Cerebellar nuclear complex (tissue), 1 donor: ENCODE measurements at places on chromosomes 6 and 20.
A peak's percentile ranks its signal among the peaks of the same experiment; 100 is the strongest.

DNA sequence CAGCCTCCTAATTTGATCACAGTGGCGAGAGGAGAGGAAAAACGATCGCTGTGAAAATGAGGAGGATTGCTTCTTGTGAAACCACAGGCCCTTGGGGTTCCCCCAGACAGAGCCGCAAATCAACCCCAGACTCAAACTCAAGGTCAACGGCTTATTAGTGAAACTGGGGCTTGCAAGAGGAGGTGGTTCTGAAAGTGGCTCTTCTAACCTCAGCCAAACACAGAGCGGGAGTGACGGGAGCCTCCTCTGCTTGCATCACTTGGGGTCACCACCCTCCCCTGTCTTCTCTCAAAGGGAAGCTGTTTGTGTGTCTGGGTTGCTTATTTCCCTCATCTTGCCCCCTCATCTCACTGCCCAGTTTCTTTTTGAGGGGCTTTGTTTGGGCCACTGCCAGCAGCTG lies 28.7 kb downstream of the SAYSD1 start:
- DNase-seq = no peak

GRCh38 chr6:138609801-138610430 lies 110.6 kb upstream of the NHSL1 start:
- DNase-seq = no peak

DNA sequence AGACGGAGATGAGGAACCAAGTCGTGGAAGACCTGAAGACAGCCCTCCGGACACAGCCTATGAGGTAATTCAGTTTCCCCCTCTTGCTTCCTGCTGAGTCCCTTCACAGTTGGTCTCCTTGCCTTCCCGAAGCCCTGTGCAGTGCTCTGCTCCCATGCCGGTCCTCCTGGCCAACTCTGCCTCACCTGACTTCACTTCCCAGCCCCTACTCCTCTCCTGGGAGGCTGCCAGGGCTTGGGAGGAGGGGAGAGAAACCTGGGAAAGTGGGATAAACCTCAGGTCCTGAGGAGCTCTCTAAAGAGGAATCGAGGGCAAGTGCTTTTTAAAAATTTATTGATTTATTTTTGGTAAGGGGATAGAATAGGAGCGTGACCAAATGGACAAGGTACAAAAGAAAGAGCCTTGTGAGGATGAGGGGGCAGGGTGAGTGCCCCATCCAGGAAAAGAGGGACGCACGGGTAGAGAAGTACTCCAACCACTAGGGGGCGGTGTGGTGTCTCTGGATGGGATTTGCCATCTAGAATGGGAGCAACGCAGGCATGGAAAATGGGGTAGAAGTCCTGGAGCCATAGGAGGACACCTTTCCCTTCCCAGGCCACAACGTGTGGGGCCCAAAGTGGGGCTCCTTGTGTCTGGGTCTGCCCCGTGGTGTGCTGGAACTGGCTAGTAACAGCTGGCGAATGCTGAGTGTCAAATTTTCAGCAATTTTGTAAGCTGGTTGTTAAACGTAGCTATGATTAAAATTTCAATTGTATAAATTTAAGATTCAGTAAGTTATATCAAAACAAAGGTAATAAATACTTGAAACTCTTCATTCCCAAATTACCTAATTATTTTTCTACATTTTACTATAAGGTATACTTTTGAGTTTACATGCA lies 69.0 kb downstream of the MOCS1 start:
- DNase-seq = no peak

- DNase-seq = no peak
These were observed 57.5 kb downstream of the FOXC1 start for GRCh38 chr6:1667012-1667804.

DNA sequence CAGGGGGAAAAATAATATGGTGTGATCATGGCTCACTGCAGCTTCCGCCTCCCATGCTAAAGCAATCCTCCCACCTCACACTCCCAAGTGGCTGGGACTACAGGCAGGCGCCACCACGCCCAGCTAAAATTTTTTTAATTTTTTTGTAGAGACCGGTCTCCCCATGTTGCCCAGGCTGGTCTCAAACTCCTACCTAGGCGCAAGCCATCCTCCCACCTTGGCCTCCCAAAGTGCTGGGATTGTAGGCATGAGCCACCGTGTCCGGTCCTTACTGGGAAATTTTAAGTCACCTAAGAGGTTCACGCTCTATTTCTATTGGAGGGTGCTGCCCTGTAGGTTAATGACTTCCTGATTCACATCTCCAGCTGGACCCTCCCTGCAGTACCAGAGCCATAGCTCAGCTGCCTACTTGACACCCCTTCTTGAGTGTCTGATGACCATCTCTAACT lies 626 bp upstream of the CDK5RAP1 start:
- DNase-seq = no peak

GRCh38 chr6:123636782-123637181 lies at the start of gene TRDN:
Gene TRDN (minus strand): TSS chr6:123636950. CDS start chr6:123636775, 175 bp downstream.
- DNase-seq = no peak

DNA sequence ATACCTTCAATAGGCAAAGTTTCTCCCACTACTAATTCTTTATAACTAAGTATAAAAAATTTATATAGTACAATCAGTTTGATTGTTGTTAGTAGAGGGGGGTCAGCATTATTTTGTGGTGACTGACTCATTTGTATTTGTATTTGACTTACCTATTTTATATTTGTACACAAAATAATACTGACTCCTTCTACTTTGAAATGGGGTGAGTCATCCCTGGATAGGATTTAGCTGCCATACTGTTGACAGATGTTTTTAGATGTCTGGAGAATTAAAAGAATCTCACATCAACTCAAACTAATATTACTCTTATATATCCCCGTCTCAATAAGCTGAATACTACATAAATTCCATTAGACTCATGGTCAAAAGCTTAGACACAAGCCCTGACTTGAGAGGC lies 114.9 kb downstream of the FRK start:
- DNase-seq = no peak

DNA sequence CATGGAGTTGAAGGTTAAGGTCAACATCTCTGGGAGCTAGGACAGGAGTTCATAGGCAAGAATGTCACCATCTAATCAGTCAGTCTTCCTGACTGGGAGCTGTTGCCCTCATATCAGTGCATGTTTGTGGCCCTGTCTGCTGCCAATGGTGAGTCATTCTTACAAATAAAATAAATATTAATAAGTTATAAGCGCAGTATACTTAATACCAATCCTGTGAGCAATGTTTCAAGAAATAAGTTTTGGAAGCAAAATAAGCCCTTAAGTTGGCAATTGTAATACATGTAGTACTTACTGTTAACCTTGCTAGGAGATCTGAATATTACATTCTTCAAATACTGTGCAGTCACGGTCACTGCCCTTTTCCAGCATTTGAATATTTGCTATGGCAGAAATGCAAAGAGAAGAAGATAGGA lies 20.2 kb upstream of the MDGA1 start:
- DNase-seq = no peak

GRCh38 chr6:159490298-159490937 lies 202.6 kb downstream of the SOD2 start:
- DNase-seq = no peak

- DNase-seq = no peak
These were observed 10.5 kb downstream of the NT5E start for GRCh38 chr6:85460154-85460920.

- DNase-seq = no peak
These were observed 105.1 kb upstream of the CNKSR3 start for GRCh38 chr6:154615483-154616025.

GRCh38 chr6:110949679-110950285 lies 8.7 kb upstream of the GTF3C6 start:
- DNase-seq = no peak

GRCh38 chr6:120378582-120379220 lies 955.6 kb downstream of the TBC1D32 start:
- no peak for DNase-seq

DNA sequence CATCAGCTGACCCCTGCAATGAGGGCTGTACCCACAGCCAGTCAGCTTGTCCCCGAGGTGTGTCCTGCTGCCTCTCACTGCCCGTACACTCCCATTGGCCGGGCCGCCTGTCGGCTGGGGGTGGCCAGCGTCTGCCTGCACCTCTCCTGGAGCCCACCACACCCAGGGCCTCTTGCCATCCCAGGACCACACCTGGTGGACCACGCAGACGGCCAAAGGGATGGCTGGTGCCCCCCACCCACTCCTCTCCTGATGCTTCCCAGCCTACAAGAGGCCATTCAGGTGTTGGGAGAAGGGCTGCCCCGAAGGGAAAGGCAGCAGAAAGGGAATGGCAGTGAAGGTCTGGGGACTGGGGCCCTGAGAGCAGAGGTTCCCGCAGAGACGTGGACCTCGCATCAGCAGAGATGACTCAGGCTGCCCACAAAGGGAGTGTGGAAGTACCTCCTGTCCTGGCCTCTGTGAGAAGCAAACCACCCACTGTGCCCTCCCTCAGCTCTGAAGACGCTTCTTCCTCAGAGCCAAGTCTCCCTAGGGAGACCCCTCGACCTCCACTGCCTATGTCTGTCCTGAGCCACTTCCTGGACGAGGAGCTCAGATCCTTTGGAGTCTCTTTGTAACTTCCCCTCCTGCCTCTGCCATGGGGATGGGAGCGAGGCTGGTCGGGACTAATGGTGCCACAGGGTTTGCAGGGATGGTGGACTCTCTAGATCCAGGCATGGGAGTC lies 60.9 kb downstream of the PYGB start:
- DNase-seq = no peak

DNA sequence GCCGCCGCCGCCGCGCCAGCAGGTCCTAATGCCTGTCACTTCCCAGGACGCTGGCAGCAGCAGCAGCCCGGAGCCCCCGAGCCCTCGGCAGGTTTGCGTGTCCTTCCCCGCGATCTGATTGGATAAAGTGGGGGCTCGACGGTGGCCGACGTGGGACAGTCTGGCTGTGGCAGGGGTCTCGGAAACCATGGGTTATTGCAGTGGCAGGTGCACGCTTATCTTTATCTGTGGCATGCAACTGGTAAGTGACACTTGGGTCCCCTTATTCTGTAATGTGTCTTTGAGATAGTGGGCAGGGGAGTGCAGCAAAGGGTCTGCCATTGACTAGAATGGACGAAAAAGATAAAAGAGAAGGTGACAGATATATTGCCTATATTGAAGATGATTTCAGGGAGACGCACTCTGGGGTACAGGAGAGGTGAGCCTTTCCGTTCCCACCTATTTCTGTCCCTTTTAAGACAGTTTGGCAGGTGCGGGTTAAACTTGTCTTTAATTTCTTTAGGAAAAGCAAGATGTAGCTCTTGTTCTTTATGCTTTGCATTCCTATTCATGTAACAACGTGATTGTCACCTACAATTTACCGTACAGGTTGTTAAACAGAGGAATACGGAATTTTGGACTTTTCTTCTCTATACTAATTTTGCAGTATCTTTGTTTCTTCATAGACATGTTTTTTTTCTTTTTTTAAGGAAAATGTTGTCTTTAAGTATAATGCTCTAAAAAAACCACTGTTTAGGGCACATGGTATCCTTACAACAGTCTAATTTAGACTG lies 535 bp downstream of the NKAIN2 start:
- peak; percentile 29 for DNase-seq

- DNase-seq = no peak
These were observed 102.7 kb downstream of the SLC22A3 start for GRCh38 chr6:160450849-160451248.

- DNase-seq = no peak
These were observed 20.7 kb upstream of the RREB1 start for GRCh38 chr6:7087066-7087465.

- DNase-seq = no peak
These were observed 16.5 kb downstream of the RIPOR2 start for GRCh38 chr6:24919056-24919892.

DNA sequence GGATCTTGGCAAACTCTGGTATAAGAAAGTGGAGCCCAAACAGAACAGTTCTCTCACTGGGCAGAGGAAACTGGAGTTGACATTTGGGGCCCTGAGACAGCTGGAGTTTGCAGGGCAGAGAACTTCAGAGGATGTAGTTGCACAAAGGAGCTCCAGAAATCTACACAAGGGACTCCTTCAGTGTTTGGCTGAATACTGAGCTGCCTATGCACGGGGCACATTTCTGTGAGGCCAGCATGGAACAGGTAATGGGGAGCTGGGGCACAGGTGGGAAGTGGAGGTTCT lies 169.3 kb downstream of the ANKRD60 start:
- DNase-seq = no peak

- no peak for DNase-seq
These were observed 1195.4 kb upstream of the EYS start for GRCh38 chr6:66902457-66902856.

- DNase-seq = no peak
These were observed 364.7 kb upstream of the DEFB115 start for GRCh38 chr20:30892541-30893345.

- DNase-seq = no peak
These were observed 172.2 kb downstream of the TFAP2B start for GRCh38 chr6:50990750-50991446.

DNA sequence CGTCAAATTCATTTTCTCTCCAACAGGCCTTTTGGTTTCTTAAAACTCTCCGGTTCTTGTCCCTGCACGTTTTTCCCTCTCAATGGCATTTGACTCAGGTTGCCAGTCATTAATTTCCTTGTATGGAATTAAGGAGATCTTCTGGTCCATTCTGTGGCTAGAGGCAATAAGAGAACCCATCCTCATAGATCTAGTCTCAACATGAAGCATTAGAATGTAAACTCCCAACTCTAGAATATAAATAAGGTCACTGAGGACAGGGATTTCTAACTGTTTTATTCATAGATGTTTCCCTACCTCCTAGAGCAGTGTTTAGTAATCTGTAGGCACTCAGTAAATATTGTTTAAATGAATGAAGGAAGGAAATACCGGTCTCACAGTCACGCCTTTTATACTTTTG lies 185.2 kb upstream of the FLRT3 start:
- no peak for DNase-seq

GRCh38 chr20:17873410-17874270 lies 95.0 kb downstream of the SNX5 start:
- no peak for DNase-seq

DNA sequence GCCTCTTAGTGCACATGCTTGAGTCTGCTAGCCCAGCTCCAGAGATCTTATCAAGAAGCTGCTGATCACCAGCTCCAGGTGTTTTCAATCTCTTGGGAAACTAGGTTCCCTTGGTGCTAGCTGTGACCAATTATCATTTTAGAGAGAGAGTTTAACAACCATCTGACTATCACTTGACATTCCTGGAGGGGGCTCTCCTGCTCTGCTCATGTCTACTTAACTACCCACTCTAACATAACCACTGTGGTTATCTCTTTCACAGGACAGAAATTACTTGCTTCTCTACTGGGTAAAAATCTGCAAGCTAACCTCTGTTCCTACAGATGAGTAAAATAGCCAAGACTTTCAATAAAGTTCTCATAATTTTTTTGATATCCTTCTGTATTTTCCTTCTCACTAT lies 823.4 kb upstream of the GJE1 start:
- no peak for DNase-seq
